EH (cell line): ENCODE measurements at places on chromosomes 7 and 10.

- DNase-seq: peak; percentile 54
Measured at GRCh38 chr10:36450380-36450779, 675.0 kb upstream of the ANKRD30A start.

DNA sequence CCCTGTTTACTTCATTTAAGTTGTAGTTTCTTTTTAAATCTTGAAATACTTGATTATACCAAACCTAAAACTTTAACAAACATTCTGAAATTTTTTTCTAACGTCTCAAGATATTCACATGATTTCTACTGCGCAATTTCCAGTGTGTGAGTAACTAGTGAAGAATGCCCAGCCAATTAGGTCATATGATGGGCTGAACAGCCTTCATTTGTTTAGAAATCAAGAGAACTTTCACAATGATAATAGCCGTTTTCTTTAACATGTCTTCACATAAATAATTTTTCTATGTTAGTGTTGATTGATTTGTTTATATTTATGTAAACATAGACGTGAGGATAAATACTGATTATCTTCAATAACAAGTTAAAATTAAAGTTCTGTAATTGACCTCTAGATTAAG lies 21.8 kb downstream of the STAM start:
- peak; percentile 89 for DNase-seq

- no peak for DNase-seq
Measured at GRCh38 chr10:66405566-66405965, 520.3 kb upstream of the LRRTM3 start.

- DNase-seq: no peak
Measured at GRCh38 chr7:140689199-140690152, 7.0 kb upstream of the NDUFB2 start.

- DNase-seq: no peak
Measured at GRCh38 chr10:70188768-70189167, 18.5 kb upstream of the SAR1A start.

DNA sequence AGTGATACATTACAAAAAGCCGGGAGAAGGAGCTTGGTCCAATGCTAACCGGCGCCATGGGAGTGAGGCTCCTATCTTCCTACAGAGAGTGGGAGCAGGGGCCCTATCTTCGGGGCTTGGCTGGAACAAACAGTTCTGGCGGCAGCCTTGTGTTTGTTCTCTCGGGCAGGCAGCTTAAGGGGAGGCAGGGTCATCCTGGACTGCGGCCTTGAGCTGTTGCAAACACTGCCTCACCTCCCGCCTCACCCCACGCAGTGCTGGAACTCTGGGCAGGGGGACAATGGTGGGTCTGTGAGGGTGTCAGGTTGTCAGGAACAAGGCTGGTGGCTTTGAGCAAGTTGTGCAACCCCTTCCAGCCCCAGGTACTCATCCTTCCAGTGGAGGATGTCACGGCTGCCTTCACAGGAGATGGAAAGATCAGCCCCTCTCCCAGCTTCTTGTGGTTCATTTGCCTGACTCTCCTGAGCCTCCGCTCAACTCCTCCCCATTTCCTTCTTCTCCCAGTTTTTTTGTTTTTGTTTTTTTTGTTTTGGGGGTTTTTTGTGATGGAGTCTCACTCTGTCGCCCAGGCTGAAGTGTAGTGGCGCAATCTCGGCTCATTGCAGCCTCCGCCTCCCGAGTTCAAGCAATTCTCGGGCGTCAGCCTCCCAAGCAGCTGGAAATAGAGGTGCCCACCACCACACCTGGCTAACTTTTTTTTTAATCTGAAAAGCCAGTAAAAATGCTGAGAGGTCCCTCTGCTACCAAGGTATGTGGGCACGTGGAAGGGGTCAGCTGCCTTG lies 57.4 kb downstream of the SPOCK2 start:
- DNase-seq: no peak

GRCh38 chr7:33902746-33903145 lies 2.6 kb upstream of the BMPER start:
- no peak for DNase-seq

GRCh38 chr7:47191876-47192291 lies 390.0 kb downstream of the TNS3 start:
- no peak for DNase-seq

DNA sequence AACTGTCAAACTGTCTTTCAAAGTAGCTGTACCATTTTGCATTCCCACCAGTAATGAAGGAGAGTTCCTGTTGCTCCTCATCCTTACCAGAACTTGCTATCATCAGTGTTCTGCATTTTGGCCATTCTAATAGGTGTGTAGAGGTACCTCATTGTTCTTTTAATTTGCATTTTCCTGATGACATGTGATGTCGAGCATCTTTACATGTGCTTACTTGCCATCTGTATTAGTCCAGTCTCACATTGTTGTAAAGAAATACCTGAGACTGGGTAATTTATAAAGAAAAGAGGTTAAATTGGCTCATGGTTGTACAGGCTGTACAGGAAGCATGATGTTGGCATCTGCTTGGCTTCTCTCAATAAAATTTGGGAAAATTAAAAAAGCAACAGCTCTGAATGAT lies 38.7 kb upstream of the EEPD1 start:
- no peak for DNase-seq

- no peak for DNase-seq
Measured at GRCh38 chr10:71372882-71373495, 23.7 kb upstream of the CDH23 start.
